ENCODE measurements at places on chromosomes 1 and 21.

DNA sequence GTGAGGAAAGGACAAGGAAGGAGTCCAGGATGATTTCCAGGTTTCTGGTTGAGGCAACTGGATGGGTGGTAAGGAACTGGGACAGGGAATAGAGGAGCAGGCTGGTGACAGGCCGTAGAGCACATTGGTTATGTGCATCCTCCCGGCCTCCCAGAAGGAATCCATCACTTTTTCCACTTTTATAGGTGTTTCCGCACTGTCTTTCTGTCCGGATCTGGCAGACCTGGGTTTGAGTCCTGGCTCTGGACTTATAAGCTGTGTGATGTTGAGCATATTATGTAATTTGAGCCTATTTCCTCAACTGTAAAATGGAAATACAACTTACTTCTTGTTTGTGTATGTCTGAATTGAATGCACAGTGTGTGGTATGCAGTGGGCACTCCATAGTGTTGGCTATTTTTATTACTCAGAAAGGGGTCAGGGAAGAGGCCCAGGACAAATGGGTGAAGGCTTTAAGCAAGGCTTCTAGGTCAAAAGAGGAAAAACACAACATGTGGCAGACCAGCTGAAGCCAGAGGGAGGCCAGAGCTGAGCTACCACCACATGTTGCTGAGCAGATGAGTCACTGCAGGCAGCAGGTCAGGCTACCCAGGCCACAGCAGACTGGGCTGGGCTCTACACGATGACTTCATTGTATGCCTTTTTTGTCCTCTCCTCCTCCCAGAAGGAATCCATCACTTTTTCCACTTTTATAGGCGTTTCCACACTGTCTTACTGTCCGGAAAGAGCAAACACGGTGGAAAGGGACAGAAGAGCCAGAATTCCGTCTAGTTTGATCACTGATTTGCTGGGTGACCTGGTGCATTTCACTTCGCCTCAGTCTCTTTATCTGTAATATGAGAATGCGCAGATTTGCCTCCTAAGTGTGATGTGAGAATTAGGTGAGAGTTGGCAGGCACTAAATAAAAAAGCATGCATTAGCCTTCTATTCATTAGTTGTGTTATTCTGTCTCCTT is 791 bp upstream of the MAST2 start:
- DNase-seq = peak; percentile 61

GRCh38 chr1:9892563-9893528 is 17.2 kb downstream of the CTNNBIP1 start:
- DNase-seq = no peak

GRCh38 chr1:20742671-20743070 is 10.2 kb upstream of the SH2D5 start:
- no peak for DNase-seq

DNA sequence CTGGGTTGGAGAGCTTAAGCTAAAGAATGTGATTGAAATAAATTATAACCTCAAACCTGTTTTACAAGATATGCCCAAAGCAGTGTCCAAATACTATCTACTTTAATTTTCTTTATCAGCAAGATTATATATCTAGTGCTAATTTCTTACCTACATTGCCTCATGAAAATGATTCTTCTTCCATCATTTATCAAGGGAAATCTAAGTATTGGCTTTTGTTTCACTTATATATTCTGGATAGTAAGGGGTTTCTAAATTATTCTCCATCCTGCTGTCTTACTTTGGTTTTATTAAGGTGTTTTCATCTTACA is 81.2 kb downstream of the PHTF1 start:
- no peak for DNase-seq

GRCh38 chr1:64187646-64188045 is 15.8 kb upstream of the UBE2U start:
- DNase-seq = no peak

DNA sequence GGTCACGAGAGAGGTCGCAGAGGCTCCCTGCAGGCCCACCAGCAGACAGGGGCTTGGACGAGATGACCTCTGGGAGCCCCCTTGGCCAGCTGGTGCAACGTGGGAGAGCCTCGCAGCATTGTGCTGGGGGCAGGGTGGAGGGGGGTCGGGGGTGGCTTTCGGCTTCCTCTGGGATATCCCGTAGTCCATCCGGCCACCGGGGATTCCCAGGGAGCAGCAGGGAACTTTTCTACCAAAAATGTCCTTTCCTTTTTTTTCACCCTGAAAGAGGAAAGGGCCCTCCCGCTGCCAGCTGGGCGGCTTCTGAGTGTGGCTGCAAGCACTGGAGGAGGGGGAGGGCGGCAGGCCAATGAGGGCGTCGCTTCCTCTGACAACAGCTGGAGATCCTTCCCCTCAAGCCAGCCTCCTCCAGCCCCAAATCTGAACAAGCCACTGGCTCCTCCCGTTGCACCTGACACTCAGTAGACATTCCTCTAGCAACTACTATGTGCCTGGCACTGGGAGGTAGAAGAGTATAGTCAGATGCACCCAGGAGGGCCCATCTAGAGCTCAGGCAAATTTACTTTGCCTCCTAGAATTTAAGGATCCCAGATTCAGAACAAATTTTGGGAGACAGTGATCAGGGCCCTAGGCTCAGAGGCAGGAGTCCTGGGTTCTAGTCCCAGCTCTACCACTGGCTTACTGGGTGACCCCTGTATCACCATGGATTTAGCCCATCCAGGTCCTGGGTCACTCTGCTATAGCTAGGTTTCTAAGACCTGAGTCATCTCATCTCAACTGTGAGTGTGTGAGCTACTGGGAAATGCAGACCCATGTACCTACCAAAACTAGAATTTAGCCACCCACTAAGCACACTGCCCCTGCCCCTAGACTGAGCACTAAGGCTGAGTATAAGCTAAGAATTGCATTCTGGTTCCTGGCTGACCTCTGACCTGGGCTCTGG is 2.7 kb downstream of the MOB3C start:
- DNase-seq = peak; percentile 93

DNA sequence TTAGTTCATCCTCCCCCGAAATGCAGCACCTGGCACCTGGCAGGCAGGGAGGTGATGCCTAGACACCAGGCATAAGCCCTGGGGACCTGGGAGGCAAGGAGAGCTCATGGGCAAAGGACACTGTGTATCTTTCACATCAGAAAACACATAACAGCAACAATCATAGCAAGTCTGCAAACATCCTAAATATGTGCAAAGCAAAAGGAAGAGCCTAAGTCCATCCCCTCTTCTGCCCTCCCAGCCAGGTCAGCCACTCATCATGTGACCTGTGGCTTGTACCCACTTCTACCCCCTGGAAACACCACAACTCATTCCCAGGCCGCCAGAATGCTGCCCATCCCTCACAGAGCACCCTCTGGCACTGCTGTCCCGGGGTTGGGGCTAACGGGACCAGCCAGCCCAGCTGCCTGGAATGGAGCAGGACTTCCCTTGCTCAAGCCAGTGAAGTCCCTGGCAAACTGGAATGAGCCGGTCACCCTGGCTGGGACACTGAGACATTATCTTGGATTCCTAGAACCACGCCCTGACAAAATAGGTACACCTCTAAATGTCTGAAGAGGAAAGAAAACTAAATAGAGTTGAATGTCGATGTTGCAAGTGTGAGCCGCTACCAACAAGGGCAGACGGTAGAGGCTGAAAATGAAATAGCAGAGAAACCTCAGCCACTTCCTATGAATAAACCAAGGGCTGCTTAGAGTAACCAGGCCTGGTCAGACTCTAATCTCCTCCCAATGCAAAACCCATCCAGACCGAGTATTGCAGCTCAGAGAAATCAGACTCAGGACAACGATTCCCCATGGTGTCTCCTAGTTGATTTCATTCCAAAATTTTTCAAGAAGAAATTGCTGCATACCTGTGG is 29.4 kb downstream of the TMPRSS2 start:
- no peak for DNase-seq

DNA sequence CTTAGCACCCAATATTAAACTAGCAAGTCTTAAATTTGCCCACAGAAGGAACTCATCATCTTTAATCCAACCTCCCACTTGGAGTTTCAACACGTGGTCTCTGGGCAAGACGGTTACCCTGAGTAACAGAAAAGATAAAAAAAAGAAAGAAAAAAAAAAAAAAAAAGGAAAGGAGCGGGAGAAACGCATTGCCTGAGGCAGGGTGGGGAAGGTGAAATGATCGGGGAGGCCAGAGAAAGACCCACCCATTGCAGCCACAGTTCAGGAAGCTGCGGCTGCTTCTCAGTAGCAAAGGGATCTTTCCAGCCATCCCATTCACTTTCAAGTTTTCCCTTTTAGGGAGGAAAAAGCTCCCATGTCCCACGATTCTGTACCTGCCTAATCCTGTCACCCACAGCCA is 32.0 kb upstream of the OTUD3 start:
- DNase-seq = no peak

DNA sequence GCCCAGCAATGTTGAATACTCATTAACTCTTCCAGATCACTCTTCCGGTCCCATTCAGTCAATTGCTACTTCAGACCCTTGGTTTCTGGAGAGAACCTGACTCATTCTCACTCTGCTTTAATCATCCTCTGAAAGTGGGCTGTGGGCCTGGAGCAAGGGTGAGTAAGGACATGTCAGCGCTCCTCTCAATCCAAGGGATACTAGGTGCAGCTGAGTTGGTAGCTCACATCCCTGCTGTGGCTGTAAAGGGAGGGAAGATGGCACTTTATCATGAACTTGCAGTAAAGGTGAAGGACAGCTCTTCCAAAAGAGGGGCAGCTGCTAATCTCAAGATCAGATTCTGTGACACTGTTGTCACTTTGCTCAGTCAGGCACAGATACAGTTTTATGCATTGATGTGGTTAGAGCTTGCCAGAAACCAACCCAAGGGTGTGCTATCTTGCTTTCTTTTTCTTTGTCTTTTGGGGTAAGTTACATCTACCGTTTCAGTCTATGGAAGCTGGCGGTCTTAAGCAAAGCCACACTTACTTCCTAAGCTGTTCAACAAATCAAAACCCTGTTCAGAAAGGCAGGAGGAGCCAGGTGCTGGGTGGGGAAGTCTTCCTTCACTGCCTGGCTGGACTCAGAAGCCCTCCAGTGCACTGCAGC is 26.5 kb upstream of the NTPCR start:
- no peak for DNase-seq

GRCh38 chr1:16246961-16247360 is 10.0 kb upstream of the CPLANE2 start:
- no peak for DNase-seq
